ENCODE measurements at places on chromosomes 5 and 9.
A peak's percentile ranks its signal among the peaks of the same experiment; 100 is the strongest.

DNA sequence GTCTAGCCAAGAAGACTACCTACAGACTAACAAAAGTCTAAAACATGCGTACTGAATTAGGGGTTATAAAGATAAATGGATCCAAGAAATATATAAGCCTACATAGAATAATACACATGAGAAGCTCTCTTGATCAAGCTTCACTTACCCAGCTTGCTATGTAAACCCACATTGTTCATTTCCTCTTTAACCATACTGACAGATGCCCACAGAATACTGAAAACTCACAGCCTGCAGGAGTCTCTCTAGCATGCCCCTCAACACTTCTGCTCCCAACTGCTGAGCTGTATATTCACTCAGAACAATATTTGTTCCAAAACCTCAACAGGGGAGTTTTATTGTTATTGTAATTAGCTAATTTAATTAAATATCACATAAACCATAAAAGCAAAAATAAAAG is 52.4 kb downstream of the RFX3 start:
- no peak for DNase-seq

- peak; percentile 46 for DNase-seq
These were observed at the start of gene FAM163B for GRCh38 chr9:133609311-133610098. TSS of gene FAM163B (minus strand) at chr9:133609389. CDS start at chr9:133580223, 29,166 bp downstream.

DNA sequence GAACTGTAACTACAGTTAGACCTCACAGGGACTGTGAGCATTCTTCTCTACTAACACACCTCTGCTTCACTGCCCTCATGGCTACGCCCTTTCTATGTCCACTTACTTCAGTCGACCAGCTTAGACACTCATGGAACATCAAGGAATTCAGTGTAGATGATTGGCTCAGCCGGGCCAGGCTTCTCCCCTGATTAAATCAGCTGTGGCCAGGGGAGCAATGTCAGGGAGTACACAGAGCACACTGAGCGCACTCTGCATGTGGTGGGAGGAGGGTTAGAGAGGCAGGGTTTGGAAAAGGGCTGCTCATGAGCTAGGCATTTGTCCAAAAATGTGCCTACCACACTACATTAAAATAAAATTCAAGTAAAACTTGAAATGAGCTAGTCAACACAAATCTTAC is 400.5 kb downstream of the ARRDC3 start:
- peak; percentile 22 for DNase-seq

DNA sequence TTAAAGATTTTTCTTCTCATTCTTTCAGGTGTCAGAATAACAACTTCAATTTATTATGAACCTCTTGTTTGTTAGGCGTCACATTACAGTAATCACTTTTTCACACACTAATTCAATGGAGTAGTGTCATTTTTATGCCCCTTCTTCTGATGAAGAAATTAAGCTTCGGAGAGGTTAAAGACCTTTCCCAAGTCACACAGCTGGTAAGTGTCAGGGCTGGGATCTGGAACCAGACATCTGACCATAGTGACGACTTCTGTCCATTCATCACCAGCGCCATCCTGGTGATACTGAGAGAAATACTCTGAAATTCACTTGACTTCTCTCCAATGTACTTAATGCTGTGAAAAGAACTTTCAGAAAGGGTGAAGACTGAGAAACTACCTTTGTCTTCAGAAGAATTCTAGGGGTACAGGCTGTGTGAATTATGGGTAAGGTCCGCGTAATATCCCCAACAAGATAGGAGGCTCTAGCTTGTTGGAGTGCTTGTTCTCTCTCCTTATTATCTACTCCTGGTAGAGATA is 173.8 kb downstream of the GAS1 start:
- DNase-seq = no peak

- no peak for DNase-seq
These were observed 1.5 kb upstream of the FCHO2 start for GRCh38 chr5:72954389-72954788.
